ENCODE measurements at places on chromosomes 1 and 21. TPM values are rescaled to one million over a fixed set of nuclear protein-coding genes. Genes with fewer than 3 reads are reported as not detected.

DNA sequence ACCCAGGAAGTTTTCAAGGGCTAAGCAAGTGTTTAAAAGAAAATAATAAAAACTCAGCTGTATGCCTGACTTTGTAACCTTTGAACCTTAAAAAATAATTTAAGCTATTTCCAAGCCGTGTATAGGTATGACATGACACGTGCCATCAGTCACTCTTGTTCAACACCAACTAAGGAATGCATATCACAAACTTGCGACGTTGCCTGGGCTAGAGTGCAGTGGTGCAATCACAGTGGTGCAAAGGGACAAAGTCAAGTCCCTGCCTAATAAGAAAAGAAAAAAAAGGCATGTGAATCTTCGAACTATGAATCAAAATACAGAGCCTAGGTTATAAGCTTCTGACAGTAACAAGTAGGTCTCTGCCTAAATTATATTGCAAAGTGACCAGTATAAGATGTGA is 79.2 kb downstream of the SMYD2 start:
- DNase-seq: no peak

- no peak for DNase-seq
Observed at GRCh38 chr1:152582647-152583046, 2.3 kb upstream of the LCE3D start.

MUL1 gene
- total RNA-seq: 40.5 TPM

- no peak for DNase-seq
Observed at GRCh38 chr1:18537386-18538306, 56.9 kb downstream of the KLHDC7A start.

DNA sequence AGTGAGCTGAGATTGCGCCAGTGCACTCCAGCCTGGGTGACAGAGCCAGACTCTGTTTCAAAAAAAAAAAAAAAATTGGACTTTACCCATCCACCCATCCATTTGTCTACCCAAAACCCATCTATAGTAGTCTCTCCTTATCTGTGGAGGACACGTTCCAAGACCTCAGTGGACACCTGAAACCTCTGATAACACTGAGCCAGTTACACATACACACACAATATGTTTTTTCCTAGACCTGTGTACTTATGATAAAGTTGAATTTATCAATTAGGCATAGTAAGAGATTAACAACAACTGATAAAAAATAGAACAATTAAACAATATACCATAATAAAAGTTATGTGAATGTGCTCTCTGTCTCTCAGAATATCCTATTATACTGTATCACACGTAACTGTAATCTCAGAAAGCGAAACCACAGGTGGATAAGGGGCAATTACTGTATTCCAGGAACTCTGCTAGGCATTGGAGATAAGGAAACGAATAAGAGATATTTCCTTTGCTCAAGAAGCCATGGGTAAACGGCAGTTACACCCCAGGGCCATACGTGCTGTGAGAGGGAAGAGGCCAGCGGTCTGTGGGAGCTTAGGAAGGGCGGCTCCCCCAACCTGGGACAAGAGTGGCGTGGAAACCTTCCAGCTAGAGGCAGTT is 84.2 kb upstream of the DISP3 start:
- DNase-seq: no peak

- DNase-seq: peak; percentile 46
Observed at GRCh38 chr1:59565611-59566410, 248.9 kb upstream of the HOOK1 start.

DNA sequence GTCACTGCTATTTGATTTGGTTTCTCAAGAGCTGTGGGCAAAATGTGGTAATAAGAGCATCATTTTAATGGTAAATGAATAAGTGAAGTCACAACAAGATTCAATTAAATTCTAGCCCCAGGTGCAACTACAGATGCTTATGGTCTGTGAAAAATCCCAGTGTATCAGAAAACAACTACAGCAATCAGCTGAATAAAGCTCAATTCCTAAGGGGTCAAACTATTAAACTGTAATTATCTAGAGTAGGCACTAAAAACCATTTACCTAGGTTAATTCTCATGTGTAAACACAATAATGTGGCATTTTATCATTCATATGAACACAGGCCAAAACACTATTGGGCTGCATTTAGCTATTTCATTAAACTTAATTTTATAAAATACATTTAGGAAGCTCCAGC is 9.6 kb downstream of the TARBP1 start:
- DNase-seq: no peak

SLC1A7 gene
- 1.5 TPM for total RNA-seq

- no peak for DNase-seq
Observed at GRCh38 chr1:57101209-57101608, 135.4 kb upstream of the C8B start.

GRCh38 chr1:10958614-10959013 is 53.8 kb upstream of the TARDBP start:
- no peak for DNase-seq

- no peak for DNase-seq
Observed at GRCh38 chr1:215605011-215605621, 38.0 kb downstream of the KCTD3 start.

DNA sequence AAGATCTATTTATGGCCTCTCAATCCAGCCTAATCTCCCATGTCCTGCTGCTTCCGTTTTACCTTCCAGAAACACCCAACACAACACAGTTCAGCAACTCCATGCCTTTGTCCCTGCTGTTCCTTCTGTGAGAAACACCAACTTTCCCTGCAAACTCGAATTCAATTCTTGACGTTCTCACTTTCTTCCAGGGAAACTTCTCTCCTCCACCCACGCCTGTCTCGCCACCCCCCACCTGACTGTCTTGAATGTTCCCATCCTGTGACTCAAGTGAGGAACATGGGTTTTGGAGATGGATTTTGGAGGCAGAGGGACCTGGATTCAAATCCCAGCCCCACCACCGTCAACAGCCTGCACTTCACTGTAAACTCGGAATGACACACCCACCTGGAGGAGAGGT is 44.8 kb downstream of the GRHL3 start:
- DNase-seq: no peak

- peak; percentile 40 for DNase-seq
Observed at GRCh38 chr21:15054089-15054488, 10.7 kb downstream of the NRIP1 start.

DNA sequence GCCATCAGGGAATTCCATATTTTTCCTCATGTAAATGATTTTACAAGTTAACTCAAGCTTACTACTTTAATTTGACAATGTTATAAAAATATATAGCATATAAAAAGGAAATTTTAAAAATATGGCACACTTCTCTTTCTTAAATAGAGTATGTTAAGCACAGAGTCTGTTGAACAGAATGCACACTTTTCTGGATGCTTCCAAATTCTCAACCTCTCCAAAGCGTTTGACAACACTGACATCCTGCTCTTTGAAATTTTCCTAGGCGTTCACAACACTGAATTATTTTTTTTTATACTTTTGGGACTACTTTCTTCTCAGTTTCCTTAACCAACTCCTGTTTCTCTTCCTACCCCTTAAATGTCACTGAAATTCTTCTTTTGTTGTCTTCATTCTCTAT is 117.8 kb upstream of the PLXNA2 start:
- no peak for DNase-seq

DNA sequence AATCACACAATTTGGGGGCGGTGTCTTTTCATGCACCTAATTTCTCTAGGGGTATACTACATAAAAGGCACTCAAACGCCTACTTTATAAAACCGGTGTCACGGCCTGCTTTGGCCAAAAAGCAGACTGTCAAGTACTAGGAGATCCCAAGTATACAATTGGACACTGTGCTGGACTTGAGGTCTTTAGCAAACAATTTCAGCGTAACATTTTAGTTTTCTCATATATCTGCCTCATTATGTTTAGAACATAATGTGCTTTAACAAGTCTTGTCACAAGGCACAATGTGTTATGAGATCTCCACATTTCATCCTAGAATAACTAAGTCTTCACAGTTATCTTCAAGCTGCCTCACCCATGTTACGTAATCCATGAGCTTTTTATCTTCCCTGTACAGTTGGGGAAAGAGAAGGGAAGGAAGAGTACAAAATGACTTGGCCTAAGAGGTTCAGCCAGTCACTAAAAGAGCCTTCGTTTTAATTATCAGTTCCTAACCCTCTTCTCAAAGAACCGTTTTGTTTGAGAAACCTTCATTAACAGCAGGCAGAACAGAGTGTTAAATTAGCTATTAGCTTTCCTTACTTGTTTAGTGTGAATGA is 1.7 kb downstream of the SSX2IP start:
- DNase-seq: no peak

DNA sequence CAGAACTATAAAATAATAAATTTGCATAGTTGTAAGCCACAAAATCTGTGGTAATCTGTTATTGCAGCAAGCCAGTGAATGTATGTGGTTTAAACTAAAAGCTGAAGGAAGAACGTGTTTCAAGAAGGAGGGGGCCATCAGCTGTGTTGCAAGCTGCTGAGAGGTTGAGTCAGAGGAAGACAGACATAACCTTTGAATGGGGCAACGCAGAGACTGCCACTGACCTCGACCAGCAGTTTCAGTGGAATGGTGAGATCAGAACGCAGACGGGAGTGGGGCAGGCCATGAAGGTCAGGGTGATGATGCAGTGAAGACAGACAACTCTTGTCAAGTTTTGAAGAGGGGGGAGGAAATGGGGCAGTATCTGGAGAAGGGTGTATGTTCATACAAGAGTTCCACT is 23.2 kb upstream of the QSOX1 start:
- no peak for DNase-seq

GRCh38 chr1:203373991-203374390 is 23.1 kb upstream of the FMOD start:
- no peak for DNase-seq

DNA sequence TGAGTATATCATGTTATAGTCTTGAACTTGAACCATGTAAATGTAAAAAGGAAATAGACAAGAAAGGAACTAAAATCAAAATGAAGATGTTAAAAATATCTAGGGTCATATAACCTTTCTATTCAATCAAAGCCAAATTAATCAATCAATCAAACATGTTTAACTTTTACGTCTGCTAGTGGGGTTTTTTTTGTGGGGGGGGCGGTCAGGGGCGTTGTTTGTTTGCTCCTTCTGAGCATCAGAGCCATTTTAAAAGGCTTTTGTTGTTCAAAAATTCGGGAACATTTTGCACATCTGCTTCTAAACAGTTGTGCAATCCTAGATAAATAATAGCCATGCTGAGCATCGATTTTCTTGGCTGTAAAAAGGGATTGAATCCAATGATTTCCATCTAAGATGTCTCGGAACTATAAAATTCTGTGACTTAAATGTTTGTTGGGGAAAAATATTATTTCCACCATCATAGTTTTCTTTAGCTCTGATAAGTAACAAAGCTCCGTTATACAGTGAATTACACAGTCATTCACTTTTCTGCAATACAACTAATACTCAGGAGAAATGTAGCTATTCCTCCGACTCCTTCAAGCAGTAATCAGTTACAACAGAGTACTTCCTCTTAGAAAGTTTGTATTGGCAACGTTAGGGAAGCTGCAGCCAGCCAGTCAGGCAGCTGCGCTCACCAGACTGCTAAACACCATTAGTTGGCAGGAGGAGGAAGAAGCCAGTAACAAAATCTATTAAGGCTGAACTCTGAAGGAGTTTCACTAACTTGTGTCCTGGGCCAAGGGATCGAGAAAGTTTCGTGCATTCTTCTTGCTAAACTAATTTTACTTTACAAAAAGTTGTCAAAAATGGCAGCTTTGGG is 2.2 kb downstream of the SPATA6 start:
- peak; percentile 82 for DNase-seq

DNA sequence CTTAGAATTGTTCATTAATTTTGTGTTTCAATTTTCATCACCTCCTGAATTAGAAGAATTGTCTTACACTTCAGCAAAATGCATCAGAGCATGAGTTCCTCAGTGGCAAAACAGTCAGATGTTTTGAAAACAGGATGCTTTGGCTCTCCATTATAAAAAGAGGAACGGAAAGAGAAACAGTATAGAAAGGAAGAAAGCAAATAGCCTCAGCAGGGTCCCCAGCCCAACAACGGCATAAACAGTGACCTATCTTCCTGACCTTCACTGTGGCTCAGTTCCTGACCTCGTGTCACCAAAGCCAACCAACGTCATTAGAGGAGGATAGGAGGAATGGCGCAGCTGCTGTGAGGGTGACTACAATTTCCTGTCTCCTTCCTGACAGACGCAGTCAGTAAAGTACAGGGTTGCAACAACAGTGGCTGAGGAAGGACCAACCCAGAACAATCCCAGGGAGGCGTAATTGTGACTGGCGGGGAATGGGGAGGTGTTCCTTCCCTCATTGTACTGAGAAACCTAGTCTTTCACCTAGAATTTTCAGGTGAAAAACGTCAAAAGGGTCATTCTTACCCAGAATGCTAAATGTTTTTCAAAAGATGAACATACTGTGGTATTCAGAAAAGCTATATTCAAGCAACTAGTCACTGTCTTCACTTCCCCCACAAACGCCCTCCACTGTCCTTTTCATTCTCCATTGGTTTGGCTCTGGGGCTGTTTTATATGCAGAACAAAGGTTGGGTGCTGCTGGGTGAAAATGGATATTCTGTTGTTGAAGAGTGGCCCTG is 197.9 kb upstream of the SGIP1 start:
- DNase-seq: peak; percentile 85

- DNase-seq: no peak
Observed at GRCh38 chr1:163186862-163187261, 15.9 kb downstream of the RGS5 start.

DNA sequence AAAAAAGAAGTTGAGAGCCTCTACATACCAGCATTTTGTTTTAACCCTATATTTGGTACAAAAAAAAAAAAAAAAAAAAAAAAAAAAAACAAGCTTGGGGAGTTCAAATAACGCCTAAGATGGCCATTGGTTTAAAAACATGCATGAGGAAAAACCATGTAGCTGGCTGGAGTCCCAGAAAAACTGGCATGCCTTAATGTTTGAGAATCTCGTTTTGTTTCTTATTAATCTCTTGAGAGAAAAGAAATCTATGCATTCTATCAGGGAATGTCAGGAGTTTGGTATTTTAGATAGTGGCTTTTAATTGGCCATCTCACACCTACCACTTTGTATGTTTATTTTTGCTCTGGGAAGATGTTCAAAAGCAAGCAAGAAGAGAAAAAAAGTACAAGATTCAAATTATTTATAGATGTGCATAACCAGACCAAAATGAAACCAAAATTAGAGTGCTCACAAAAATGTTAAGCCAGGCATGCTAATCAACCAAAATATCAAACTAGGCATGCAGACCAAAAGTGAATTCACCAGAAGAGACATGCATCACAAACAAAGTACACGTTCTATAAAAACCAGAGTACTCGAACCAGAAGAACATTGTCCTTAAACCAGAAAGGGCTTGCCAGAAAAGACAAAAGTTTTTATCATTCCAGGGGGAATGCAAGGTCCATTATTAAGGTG is 156.6 kb downstream of the AK5 start:
- no peak for DNase-seq

GRCh38 chr21:46324390-46325072 is 575 bp downstream of the PCNT start:
- DNase-seq: peak; percentile 95

GRCh38 chr1:116573431-116574095 is 2.7 kb upstream of the CD58 start:
- DNase-seq: peak; percentile 60

AADACL3 gene
- not detected for total RNA-seq

ITGB2 gene
- total RNA-seq: 46.5 TPM

DNA sequence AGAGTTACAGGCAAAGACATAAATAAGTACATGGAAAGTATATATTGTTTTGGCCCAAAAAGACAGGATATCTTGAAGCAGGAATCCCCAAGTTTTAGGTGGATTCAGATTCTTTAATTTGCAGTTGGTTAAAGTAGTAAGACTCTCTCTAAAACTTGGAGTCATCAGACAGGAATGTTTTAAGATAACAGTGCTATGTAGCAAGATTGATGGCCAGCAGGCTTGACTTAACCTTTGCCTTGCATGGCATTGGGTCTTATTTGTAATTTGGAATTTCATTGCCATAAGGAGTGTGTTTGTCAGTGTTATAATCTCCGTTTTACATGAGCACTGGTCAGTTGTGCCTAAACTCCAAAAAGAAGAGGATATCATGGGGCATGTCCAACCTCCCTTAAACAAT is 727.6 kb upstream of the CHRM3 start:
- no peak for DNase-seq

Measured in right cardiac atrium (tissue), 5 donors.